Activated CD8-positive, alpha-beta memory T cell treated with anti-CD3 and anti-CD28 coated beads for 1 hour (primary cell): ENCODE measurements at places on chromosomes 3 and 15.

DNA sequence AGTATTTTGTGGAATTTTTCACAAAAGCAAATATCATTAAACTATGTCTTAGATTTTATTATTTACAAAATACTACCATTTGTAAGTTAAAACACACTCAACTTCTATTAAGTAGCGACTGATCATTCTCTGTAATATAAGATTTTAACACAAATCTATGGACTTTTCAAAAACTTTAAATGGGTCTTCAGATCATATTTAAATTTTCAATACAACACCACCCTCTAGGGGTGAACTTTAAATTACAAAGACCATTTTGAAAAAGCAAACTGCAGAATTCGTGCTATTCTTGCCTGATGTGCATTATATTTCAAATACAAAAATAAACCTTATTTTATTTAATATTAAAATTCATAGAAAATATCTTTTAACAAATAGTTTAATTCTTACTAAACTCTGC, 8.2 kb upstream of the VGLL4 start:
- no peak for DNase-seq

- no peak for DNase-seq
These were observed 359.8 kb downstream of the C3orf38 start for GRCh38 chr3:88509582-88509981.

DNA sequence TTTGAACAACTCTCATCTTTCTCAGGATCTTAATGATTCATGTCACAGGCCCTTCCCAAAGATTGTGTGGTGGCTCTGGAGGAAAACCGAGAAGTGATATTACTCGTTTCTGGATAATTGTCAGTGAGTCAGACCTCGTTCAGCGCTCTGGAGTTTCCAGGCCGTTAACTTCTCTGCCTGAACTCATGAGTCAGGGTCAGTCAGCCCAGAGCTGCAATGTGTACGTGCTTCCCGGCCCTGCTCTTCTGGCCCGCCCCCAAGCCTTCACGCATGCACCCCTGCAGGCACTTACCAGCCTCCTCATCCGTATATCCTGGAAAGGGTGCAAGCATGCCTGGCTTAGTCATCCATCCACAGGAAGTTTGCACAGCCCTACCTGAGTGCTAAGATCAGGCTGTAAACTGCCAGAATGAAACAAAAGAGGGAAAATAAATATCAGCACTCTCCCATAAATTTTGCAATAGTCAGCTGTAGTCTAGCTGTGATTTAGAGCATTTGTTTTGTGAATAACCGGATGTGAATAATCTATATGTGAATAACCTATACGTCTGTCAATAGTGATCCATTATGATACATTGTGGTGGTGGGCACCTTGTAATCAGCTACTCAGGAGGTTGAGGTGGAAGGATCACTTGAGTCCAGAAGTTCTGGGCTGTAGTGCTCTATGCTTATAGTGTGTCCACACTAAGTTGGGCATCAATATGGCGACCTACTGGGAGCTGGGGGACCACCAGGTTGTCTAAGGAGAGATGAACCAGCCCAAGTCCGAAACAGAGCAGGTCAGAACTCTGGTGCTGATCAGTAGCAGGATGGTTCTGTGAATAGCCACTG, 35.3 kb upstream of the SEMA4B start:
- DNase-seq: no peak

- DNase-seq: no peak
These were observed 952.0 kb downstream of the AGBL1 start for GRCh38 chr15:87031540-87032230.

- no peak for DNase-seq
These were observed 121.9 kb upstream of the MEF2A start for GRCh38 chr15:99443768-99444446.

DNA sequence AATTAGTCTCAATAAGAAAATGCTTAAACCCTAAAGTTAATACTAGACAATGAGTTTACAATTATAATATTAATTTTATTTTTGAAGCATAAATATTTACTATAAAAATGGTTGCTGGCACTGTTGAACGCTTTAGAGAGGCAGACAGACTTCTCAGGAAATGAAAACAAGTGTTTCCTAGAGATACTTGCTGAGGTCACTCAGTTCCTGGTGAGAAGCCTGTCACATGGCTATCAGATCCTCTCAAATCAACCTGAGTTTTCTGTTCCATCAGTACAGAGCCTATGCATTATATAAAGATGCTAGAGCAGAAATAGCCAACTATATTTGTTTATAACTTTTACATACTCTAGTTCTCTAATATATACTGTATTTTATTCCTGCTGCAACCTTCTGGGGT, 109.2 kb downstream of the MYO5A start:
- DNase-seq: no peak

DNA sequence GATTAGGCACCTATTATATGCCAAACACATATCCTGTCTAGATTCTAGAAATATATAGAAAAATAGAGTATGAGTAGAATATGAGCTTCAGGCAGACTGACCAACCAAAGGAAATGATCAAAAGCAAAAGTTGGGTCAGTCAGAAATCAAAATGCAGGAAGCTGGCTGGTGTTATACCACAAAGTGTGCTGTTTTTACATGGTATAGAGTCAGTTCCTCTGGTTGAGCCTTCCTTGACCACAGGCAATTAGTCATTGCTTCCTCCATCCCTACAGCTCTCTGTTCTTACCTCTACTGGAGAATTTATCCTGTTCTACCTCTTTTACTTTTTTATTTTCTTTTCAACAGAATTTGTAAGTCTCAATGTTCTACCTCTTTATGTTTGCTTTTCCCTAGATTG, 149.8 kb downstream of the TMCO5A start:
- DNase-seq: no peak

DNA sequence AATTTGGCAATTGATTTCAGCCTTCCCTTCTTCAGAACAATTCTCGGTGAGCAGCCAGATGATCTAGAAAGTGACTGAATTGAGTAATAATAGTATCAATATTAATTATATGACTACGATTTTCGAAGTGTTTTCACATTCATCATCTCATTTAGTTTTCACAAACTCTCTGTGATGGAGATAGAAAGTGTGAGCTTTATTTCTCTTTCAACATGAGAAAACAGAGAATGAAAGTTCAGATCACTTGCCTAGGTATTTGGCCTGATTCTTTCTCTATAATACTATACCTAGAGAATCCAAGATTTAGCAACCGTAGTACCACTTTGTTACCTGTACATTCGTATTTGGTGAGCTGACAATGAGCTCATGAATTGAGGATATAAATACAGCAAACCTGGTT, 739.2 kb upstream of the NR2F2 start:
- no peak for DNase-seq

DNA sequence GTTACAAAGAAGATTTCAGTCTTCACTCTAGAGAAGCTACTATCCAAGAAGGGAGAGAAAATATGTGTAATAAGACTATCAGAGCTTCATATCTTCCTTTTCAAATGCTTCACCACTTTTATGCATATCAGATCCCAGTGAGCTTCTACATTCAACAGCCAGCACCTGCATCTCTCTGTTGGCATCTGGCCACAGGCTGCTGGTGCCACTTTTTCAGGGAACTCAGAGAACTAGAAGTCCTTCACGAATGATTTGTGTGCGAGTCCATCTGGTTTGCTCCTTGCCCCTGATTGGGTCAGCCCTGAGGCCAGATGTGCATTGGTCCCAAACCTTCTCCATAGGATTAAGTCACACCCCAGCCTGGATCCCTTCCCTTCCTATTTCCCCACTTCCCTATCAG, 22.1 kb downstream of the SNTN start:
- DNase-seq: no peak

- DNase-seq: no peak
These were observed 28.2 kb downstream of the POPDC2 start for GRCh38 chr3:119632216-119632615.

DNA sequence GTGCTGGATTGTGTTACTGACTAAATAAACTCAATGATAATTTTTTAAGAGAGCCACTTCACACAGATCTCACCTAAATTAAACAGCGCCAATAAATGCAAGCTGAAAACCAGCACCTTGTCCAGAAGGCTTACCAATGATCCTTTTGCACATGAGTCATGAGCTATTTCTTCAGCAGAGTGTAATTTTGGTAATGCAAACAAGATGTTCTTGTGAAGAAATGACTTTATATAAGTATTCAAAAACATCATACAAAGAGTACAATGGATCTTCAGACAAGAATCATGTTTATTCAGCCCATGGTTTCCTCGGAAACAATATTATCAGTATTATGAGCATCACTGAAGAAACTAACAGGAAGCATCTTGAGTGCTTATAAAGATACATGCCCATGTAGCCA, 263.8 kb upstream of the UBE2E2 start:
- no peak for DNase-seq

GRCh38 chr3:42300778-42301177, 34.8 kb upstream of the CCK start:
- no peak for DNase-seq

DNA sequence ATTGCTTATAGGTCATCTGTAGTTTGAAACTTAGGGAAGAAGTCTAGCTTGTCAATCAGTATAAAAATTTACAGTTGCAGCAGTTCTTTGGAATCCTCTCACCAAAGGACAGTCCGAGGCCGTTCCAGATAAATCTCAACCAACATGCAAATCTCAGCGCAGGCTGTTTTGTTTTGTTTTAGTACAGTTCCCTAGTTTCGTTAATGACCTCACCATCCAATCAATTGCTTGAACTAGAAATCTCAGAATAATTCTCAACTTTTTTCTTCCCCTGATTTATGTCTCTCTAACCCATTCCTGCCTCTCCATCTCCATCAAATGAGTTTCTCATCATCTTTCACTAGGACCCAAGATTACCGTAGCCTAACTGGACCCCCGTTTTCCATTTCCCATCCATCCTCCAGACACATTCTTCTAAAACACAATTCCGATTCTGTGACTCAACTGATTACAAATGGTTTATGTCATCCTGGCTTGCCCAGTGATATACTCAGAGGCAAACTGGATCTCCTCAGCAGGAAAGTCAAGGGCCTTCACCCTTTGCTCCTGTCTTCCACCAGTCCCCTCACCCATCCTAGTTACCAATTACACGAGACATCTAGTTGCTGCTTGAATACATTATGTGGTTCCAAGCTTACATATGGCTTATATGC, 1.3 kb downstream of the SMCO1 start:
- no peak for DNase-seq

DNA sequence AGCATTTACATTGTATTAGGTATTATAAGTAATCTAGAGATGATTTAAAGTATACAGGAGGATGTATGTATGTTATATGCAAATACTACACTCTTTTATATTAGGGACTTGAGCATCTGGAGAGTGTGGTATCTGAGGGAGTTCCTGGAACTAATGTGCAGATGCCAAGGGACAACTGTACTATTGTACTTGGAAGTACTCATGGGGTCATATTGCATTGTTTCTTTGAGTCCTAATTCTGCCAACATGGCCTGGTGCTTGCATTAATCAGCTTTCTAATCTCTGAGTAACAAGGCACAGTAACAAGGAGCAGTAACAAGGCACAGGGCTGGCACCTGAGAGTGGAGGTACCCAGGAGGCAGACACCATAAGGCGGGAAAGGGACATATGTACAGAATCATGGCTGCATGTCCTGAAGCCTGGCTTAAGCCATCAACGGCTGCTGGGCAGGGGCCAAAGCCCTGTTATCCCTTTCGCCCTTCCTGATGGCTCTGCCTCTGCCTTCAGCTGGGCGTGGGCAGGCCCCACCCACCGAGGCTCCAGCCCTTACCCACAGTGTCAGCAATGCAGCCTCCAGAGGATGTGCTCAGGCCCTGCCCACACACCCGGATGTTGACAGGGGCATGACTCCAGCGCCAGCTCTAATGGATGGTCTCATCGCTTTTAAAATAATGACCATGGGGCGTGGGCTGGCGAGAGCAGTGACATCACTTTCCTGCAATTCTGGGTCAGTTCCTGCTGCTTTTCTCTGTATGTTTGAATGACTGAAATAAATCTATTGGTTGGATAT, 22.9 kb downstream of the CEMIP start:
- no peak for DNase-seq

- DNase-seq: no peak
These were observed 210.1 kb downstream of the MECOM start for GRCh38 chr3:169453256-169454059.
